ENCODE measurements at places on chromosomes 16 and 17.

DNA sequence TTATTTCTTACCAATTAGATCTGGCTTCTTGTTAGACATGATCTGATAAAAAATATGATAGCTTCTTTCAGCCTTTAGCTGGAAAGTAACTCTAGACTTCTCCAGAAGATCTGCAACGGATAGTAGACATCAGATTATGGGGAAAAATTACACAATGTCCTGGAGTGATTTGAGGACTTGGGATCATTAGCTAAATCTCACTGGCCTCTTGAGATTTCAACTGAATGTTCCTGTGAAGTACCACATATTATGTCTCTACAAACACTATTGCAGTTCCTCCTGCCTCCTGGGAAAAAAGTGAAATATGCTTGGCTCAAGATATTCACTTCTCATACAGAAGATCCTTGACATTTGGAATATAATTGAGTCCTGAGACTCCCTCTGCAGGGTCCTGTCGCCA, 5.5 kb downstream of the MYH1 start:
- no peak for DNase-seq

DNA sequence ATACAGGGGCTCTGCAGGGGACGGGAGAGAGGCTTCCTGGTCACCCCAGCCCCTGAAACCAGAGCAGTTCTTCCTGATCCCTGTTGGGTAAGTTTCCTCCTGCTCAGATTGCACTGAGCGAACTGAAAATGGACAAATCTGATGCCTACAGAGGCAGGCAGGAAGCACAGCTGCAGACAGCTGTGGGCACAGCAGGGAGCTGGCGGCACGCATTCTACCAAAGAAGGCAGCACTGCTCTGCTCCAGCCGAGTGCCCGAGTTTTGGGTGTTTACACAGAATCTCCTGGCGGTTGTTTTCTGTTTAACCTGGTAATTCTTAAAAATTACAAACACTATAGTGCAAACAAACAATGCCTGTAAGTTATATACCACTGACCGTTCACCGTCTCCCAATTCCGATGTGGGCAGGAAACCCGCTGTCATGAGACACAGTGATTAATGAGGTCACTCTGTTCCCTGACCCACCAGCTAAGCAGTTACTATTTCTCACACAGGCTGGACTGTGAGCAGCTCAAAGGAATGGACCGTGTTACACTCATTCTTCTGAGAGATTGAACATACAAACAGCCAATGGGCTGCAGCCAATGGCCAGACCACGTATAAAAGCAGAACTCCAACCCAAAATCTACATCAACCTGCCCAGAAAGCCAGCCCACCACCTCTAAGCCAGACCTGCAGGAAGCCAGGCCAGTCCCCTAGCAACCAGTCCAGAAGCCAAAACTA, 25.5 kb downstream of the NSMCE1 start:
- peak; percentile 60 for DNase-seq

GRCh38 chr16:3152277-3152990, 17.6 kb downstream of the ZNF213 start:
- peak; percentile 88 for DNase-seq

- no peak for DNase-seq
Observed at GRCh38 chr17:54919425-54919824, 18.8 kb downstream of the TOM1L1 start.

DNA sequence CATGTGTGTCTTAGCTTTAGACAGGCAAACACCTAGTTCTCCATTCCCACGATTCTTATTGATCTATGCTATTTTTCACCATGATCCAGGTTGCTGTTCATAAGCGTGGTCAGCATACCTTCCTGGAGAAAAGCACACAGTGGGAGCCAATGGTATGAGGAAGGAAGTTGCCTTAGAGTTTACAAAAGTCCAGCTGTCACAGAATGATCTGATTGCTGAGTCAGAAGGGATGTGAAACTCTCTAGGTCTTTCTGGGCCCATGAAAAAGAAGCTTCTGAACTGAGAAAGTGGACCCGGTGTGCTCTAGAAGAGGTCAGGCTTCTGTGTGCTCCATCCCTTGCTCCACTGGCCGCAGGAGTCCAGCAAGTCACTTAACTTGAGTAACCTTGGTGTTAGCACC, 71.0 kb upstream of the CCL1 start:
- DNase-seq, result no peak

DNA sequence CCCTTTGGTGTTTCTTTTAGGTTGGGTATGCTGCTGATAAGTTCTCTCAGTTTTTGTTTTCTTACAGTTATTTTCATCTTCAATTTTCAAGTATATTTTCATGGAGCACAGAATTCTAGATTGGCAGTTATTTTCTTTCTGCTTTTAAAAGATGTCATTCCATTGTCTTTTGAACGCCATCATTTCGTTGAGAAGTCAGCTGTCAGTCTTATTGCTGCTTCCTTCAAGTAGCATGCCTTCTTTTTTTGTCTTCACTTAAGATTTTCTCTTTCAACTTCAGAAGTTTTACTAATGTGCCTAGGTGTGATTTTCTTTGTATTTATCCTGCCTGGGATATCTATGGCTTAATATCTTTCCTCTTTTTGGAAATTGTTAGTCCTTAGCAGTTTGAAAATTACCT, 262.2 kb upstream of the PMFBP1 start:
- no peak for DNase-seq

DNA sequence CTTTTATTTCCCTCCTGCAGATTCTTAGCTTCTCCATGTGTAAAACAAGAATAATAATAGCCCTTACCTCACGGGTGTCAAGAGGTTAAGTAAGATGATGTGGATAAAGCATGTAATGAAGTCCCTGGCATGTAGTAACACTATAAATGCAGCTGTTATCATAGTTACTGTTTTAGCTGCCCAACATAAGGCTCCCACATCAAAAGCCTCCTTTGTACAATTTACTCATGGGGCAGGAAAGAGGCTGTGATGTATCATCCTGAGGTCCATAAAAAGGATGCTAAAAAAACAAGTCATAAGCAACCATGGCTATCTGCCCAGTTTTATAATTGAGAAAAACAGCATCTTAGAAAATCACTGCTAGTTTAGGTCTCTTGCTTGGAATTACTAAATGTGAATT, 339.7 kb downstream of the CA10 start:
- DNase-seq, result no peak

GRCh38 chr17:76237859-76238313, 2.4 kb downstream of the RNF157 start:
- no peak for DNase-seq

Data from Right ventricle myocardium superior (tissue), 1 donor.